ENCODE measurements at places on chromosomes 7 and 10.
A peak's percentile ranks its signal among the peaks of the same experiment; 100 is the strongest.

- no peak for DNase-seq
Measured at GRCh38 chr7:48365010-48365409, 193.8 kb downstream of the ABCA13 start.

DNA sequence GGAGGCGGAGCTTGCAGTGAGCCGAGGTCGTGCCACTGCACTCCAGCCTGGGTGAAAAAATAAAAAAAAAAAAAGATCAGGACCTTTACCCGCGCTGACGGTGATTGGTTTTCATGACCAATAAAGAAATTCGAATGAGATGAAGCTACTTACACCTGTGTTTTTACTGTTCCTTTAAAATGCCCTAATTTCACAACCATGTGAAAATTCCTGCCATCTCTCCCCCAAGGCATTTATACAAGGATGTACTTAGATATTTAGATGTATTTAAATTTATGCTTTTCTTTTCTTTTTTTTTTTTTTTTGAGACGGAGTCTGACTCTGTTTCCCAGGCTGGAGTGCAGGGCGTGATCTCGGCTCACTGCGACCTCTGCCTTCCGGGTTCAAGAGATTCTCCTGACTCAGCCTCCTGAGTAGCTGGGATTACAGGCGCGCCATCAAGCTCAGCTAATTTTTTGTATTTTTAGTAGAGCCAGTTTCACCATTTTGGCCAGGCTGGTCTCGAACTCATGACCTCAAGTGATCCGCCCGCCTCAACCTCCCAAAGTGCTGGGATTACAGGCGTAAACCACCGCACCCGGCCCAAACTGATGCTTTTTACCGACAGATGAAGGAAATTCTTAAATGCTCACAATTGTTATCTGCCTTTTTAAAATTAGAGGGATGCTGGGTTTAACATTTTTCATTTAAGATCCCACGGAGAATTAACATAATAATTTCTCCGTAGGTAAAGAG is 3.1 kb upstream of the PHYH start:
- DNase-seq = no peak

DNA sequence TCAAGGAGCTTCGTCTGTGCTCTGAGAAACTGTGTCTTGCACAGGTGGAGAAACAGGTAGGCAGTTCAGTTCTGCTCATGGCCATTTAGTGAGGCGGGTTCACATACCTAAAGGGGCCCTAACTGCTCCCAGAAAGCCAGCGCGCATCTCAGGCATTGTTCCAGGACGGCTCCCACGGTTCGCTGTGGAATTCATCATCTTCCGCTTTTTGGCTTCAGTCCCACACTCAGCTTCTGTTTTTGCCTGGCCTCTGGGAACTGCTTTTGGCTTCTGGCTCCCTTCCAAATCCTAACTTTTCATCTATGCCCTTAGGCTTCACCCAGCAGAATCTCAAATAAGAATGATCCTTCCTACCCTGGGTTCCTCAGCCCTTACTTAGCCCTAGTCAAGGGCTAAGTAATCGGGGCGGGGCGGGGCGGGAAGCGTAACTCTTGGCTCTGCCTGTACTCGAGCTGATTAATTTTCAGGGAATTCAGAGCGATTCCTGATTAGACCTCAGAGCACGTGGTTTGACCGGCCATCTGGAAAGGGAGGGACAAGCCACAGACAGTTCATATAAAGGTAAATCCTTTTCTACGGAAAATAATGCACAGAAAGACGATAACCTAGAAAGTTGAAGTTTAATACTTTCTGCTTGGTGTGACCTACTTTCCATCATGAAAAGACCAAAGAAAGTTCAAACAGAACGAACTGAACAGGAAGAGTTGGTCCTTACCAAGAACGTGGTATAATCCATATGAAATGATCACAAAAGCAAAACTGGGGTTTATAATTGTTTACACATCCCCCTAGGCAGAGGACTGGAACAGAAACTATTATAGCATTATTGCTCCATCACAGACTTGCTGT is 105.7 kb downstream of the ST8SIA6 start:
- peak; percentile 92 for DNase-seq

GRCh38 chr7:106064771-106065574 is 47.1 kb downstream of the SYPL1 start:
- peak; percentile 90 for DNase-seq

- DNase-seq = no peak
Measured at GRCh38 chr10:123848564-123849457, 42.8 kb downstream of the CPXM2 start.

GRCh38 chr7:117704063-117704462 is 169.2 kb downstream of the CTTNBP2 start:
- DNase-seq = no peak

DNA sequence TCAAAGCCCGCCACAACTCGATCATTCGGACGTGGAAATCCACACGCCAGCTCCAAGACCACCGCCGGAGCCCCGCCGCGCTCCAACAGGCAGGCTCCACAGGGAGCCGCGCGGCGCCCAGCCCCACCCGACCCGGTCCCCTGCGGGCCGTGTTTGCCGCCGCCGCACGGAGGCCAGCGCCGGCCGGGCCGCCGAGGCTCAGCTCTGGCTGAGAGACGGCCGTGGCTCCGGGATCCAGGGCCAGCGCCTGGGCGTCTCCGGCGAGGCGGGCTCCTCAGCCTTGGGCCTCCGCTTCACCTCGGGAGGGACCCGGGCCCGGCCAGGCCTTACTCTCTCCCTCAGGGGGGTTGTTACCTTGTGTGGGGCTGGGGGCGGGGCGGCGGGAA is 333 bp downstream of the SMNDC1 start:
- peak; percentile 15 for DNase-seq

DNA sequence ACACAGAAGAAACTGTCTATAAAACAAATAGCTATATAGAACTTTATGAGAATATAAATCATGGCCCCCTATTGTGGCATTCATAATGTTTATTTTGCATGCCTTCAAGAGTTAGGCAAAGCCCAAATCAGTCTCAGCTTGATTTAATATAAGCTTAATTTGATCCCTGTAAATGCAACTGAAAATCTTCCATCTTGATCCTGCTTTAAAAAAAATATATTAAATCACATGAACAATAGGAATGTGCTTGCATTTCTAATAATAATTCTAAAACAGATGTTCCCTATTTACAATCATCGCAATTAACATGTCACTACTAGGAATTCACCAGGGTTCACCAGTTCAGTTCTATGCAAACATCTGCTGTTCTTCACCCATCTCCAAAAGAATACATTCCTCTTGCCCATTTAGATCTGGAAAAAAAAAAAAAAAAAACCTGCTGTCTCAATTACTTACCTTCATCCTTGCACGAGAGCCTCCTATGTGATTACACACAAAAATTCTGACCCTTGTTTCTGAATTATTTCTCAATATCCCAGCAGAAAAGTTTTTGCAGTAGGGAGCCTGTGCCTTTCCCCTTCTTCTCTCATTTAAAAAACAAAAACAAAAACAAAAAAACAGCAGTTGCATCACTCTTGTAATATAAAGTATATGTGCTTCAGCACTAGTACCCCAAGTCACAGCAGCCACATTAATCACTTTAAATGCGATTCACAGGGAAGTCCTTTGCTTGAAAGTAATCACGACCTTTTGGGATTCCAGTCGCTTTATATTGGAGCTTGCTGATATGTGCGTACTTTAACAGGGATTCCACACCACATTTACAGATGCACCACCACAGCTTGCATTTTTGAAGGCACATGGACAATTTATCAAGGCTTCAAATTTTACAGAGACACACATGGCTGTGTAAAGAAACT is 194.8 kb upstream of the KMT2E start:
- DNase-seq = no peak

DNA sequence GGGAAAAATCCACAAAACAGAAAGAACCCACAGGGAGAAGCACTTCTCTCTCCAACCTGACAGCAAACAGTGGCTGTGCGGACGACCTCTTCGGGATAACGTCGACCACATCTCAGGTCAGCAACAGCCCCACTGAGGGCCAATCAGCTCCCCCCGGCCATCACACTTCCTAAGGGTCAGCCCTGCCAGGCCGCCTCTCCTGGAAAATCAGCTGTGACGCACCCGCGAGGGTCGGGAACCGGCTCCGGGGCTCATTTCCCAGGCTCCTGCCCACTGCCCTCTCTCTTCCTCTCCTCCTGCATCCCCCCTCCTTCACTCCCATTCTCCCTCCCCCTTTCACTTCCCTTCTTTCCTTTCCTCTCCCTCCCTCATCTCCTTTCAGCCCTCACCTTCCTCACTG is 118.3 kb downstream of the DIP2C start:
- no peak for DNase-seq

DNA sequence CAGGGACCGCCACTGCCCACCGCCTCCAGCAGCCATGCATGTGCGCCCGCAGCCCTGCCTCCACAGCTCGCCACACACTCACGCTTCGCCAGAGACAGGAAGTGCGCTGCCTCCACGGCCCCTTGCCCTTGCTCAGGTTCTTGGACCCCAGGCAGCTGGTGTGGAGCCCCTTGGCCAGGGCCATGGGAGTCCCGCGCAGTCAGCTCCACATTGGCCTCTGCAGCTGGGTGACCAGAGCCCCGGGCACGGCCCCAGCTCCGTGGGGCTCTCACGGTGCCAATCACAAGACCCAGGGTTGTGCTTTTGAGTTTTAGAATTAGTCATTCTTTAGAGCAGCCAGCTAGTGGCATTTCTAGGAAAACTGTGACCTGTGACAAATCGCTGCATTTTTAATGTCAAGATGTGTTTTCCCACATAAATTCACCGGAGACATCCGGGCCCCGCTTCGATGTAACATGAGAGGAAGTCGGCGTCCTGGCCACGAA is 4.3 kb upstream of the UTF1 start:
- DNase-seq = no peak

- DNase-seq = no peak
Measured at GRCh38 chr7:30743371-30744074, 8.4 kb upstream of the INMT start.

DNA sequence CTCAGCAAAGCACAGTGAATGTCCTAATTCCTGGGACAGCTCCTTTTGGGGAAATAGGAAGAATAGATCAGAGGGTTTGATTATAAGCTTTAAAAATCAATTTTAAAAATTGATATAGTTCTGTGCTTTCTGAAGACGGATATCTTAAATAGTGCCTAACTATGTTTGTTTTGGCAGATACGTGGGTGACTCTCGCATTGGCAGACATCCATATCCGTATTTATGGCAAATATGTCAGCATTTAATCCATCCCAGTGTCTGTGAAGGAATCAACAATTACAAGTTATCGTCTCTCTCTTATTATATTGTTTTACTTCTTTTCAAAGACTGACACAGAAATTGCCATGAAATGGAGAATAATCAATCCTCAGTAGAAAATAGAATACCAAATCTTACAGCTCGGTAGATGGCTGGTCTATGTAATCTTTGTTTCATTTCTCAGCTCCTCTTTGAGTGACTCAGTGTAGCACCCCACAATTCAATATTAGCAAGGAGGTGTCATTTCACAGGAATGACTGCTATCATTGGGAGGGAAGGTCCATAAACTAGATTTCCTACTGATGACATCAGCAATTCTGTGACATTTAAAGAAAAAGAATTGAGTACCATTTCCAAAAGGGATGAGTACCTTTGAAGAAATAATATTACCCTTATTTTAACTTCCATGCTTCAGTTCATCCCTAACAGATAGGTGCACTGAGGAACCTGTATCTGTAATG is 186.4 kb upstream of the NFE2L3 start:
- no peak for DNase-seq

DNA sequence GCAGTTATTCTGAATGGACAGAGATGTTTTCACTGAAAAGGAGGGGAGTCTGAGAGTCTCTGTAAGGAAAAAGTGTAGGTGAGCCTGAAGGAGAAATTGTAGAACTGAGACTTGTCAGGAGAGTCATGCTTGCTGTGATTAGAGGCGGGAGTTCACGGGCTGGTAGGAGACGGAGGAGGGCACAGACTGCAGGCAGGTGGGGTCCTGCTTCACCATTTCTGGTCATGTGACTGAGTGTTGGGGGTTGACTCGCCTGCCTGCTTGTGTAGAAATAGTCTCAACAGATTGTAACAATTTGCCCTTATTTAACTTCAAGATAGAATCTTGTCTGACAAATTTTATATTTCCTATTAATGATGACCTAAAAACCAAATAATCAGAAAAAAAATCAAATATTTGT is 70.3 kb downstream of the OGDH start:
- DNase-seq = no peak

DNA sequence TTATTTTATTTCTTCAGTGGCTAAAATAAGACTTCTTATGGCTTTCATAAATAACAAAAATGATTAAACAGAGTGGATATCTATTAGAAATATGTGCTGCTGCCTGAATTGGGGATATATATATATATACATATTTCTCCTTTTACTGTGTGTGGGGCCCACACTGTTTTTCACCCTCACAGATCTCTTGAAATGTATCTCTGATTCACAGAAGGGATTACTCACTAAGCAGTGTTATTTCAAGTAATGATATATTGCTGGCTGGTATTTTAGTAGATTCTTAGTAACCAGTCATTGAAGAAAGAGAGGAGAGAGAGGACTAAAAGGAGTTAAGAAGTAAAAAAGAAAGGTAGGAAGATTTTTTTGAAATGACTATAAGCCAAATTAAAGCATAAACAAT is 308.6 kb upstream of the NRP1 start:
- peak; percentile 88 for DNase-seq

DNA sequence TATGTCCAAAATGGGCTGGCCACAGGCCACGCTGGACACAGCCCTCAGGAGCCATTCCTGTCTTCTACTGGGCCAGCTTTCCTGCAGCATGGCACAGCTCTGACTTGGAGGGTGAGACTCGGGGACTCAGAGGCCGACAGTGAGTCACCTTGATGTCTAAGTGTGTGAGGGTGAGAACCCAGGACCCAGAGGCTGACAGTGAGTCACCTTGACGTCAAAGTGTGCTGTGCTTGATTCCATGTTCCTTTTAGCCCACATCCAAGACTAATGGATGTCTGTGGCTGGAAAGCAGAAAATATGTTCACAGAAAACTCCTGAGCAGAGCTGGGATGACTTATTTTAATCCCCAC is 6.0 kb upstream of the FAM170B start:
- DNase-seq = peak; percentile 96

- peak; percentile 36 for DNase-seq
Measured at GRCh38 chr10:30368065-30368718, 19.1 kb upstream of the MTPAP start.

DNA sequence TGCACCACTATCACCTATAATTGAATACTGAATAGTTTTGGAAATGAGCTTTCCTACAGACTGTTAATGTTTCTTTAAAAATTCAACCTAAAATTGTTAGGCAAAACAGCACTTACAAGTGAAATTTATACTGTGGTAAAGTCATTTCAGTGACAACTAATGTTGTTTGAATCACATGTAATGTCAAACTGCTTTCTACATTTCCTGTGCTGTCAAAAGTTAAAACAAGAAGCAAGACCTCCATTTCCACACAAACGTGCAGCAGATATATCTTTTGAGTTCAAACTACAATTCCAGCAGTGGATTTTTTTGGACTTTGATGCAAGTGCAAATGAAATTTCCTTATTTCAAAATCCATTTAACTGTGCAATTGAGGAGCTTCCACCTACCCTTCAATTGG is 199.8 kb downstream of the RNLS start:
- DNase-seq = no peak

DNA sequence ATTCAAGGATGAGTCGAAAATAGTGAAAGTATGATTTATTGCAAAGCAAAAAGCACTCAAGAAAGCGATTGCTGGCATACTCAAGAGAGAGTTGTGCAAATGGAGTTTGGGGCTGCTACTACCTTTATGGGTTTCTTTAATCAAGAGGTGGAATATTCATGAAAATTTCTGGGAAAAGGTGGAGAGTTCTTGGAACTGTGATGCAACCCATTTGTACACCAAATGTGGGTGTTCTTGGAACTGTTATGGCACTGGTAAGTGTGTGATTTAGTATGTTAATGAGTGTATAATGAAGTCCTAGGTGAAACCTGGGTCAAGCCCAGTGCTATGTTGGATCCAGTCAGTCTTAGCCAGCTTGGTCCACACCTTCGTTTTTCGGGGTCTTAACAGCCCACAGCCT is 3.4 kb upstream of the VOPP1 start:
- no peak for DNase-seq

Data from fibroblast of skin of abdomen (primary cell).